ENCODE measurements at places on chromosomes 3 and 15. TPM values are rescaled to one million over a fixed set of nuclear protein-coding genes. Genes with fewer than 3 reads are reported as not detected.

The WDR93 gene
- total RNA-seq = not detected

The PRKCI gene
- total RNA-seq = 26.5 TPM

The GABRR3 gene
- not detected for total RNA-seq

The ADPRH gene
- total RNA-seq = 1.4 TPM

All from activated CD4-positive, alpha-beta T cell treated with anti-CD3 and anti-CD28 coated beads, Interleukin-2, amount 10 ng/mL, durations not matched to agents 7 days and 5 days (primary cell).